LHCN-M2 (cell line): ENCODE measurements at places on chromosomes 7 and 10. TPM values are rescaled to one million over a fixed set of nuclear protein-coding genes. Genes with fewer than 3 reads are reported as not detected.

Gene PRKCQ
- total RNA-seq = not detected in 2 replicates

Gene MYOF
- total RNA-seq = 164 and 242 TPM in 2 replicates

Gene CC2D2B
- total RNA-seq = 0.11 and 0.71 TPM in 2 replicates

Gene LGI1
- not detected in 2 replicates for total RNA-seq

Gene AGR3
- not detected in 2 replicates for total RNA-seq

Gene PRF1
- total RNA-seq = not detected in 2 replicates

Gene FAM25A
- not detected in 2 replicates for total RNA-seq

Gene CCL26
- total RNA-seq = 3.9 TPM in 1 of 2 replicates, not detected in the other

Gene EBF3
- total RNA-seq = 41.7 and 45.2 TPM in 2 replicates

Gene ALKBH4
- total RNA-seq = 20.4 and 25.5 TPM in 2 replicates

Gene TMEM270
- total RNA-seq = not detected in 2 replicates

Gene TAF3
- 3.3 and 3.4 TPM in 2 replicates for total RNA-seq

Gene RGR
- not detected in 2 replicates for total RNA-seq

Gene PAXIP1
- 18.5 and 21.4 TPM in 2 replicates for total RNA-seq

Gene OR2A1
- total RNA-seq = not detected in 2 replicates

Gene PAX4
- total RNA-seq = not detected in 2 replicates

GRCh38 chr10:123741711-123742110 is 75.6 kb downstream of the GPR26 start:
- DNase-seq = no peak

- DNase-seq = no peak
Measured at GRCh38 chr10:106618646-106619045, 545.9 kb downstream of the SORCS1 start.

- DNase-seq = no peak
Measured at GRCh38 chr10:131818510-131819234, 82.1 kb upstream of the PPP2R2D start.

- no peak for DNase-seq
Measured at GRCh38 chr7:30263090-30263710, 21.2 kb upstream of the ZNRF2 start.

DNA sequence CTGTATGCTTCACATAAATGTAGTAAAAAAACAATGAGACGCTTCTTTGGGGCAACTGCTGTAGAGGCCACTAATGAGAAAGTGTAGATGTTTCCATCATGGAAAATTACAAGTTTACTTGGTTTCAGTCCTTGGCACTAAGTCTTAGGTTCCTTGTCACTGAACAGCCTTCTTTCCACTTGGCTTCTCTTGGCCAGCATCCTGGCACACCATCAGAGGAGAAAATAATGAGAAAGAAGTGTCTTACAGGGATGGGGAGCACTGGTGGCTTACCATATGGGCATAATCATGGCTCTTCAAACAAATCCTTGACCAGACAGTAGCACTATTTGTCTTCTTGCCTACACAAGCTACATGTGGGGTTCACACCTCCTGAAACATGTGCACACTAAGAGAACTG is 22.5 kb upstream of the SH3PXD2A start:
- DNase-seq = no peak

- DNase-seq = no peak
Measured at GRCh38 chr10:69505636-69506318, 54.5 kb downstream of the TSPAN15 start.

GRCh38 chr7:117565226-117565625 is 85.4 kb downstream of the CFTR start:
- no peak for DNase-seq

GRCh38 chr7:123292227-123292626 is 92.5 kb upstream of the SLC13A1 start:
- no peak for DNase-seq

GRCh38 chr10:73650537-73651331 is 5.1 kb downstream of the SYNPO2L start:
- peak; percentile 87 for DNase-seq

DNA sequence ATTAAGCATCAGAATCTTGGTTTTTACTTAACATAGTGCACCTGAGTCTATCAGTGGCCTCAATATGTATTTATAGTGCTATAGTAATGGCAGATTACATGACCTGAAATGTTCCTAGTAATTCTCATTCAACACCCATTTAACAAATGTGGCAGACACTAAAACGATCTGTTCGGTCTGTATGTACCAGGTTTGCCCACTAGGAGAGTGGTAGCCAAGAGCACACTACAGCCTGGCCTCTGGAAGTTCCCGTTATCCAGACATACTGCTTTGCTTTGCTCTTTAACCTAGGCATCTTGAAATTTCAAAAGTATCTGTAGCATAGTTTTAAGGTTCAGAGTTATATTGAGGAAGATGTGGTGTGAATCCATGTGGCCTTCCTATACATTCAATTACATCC is 395.7 kb upstream of the NRG3 start:
- no peak for DNase-seq

- no peak for DNase-seq
Measured at GRCh38 chr7:26584987-26585665, 279.3 kb downstream of the SKAP2 start.

GRCh38 chr10:15824498-15824897 is 35.8 kb downstream of the MINDY3 start:
- peak; percentile 11 for DNase-seq

GRCh38 chr7:32266932-32267475 is 196.8 kb upstream of the PDE1C start:
- DNase-seq = no peak

DNA sequence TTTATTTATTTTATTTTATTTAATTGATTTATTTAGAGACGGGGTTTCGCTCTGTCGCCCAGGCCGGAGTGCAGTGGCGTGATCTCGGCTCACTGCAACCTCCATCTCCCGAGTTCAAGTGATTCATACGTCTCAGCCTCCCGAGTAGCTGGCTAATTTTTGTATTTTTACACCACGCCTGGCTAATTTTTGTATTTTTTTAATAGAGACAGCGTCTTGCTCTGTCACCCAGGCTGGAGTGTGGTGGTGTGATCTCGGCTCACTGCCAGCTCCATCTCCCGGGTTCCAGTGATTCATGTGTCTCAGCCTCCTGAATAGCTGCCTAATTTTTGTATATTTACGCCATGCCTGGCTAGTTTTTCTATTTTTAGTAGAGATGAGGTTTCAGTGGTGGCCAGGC is 34.2 kb downstream of the AP5Z1 start:
- DNase-seq = no peak

- DNase-seq = no peak
Measured at GRCh38 chr10:62560201-62560819, 186.1 kb downstream of the ZNF365 start.

- DNase-seq = no peak
Measured at GRCh38 chr7:130383187-130383980, 3.1 kb downstream of the CPA1 start.

- DNase-seq = no peak
Measured at GRCh38 chr7:372546-372931, 82.6 kb downstream of the FOXL3 start.

DNA sequence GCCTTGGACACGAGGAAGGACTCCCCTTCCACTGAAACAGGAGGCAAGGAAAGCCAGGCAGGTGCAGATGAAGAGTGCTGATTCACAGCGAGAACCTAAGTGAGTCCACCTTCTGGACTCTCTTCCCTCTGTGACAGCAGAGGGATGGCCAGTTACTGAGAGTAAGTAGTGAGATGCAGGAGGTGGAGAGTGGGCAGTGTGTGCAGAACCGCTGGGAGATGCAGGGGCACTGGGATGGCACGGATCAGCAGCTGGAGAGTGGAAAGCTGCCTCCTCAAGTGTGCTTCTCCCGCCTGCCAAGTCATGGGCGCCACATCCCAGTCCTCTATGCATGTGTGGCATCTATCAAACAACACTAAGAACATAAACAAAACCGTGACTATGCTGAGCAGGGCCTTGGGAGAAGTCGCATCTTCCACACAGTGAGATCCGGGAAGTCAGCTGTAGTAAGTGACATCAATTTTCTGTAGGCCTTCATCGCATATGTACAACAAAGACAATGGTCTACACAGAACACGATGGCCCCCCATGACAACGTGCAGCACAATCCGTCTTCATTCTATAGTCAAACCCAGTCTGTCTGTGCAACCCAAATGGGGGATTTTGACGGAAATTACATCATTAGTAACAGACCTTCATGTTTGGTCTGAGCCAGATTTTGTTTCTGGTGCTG is 217.4 kb upstream of the KLF14 start:
- no peak for DNase-seq

- DNase-seq = peak; percentile 86
Measured at GRCh38 chr7:94655848-94656657, at the start of gene SGCE. Gene SGCE, minus strand, starts transcription at chr7:94656133. Its CDS starts 35 bp downstream, at chr7:94656098.

DNA sequence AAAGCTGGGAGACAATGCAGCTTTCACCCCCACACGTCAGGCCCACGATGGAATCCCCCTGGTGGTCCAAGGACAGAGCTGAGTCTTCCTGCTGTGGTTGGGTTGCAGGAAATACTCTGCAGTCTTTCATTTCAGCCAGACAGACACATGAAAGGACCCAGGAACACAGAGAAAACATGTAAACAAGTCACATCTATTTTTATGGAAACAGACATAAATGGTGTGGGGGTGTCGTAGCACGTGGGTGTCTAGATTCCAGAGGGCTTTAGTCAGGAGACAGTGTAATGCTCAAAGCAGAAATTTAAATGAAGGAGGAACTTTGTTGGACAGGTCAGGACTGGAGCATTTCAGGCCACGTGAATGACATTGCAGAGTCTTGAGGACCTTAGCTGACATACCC is 444.6 kb downstream of the SUGCT start:
- DNase-seq = no peak

GRCh38 chr10:86349474-86349873 is 17.1 kb downstream of the GRID1 start:
- DNase-seq = peak; percentile 8

DNA sequence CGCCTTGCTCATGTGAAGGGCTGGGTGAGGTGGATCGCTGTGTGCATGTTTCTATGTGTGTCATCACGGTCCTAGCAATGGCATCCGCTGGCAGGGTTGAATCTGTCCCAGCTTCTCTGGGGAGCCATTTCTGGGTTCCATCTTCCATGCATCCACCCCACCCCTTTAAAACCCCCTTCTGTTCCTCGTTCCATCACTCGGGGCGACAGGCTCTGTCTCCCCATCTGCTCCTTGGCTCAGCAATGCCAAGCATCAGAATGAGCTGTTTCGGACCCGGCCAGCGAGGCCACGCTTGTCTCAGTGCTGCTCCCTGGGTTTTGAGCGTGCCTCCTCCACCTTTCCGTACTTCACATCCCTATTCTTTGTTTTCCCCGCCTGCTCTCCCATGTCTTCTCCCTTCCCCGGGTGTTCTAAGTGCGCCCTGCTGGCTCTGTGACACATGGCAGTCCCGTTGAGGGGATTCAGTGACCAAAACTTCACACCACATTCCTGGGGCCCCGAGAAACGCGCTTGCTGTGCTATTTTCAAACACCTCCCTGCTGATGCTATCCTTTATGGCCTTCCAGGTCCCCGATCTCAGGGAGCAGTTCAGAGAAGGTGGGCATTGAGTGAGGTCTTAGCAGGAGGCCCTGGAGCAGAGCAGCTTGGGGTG is 554.1 kb upstream of the FOXK1 start:
- no peak for DNase-seq

GRCh38 chr7:140570120-140570519 is 70.5 kb downstream of the DENND2A start:
- no peak for DNase-seq

DNA sequence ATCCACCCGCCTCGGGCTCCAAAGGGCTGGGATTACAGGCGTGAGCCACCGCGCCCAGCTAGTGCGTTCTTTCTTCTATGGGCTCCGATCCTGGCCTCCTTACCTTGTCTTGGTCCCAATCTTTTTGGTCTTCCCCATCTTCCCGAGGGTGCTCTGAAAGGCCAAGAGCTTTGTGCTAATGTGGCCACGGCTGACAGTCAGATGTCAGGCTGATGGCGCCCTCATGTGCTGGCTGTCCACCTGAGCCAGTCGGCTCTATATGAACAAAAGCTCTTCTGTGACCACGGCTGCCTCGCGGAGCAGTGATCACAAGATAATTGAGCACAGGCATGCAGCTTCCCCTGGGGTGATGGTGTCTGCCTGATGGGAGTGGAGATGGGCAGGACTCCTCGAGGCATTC is 11.0 kb upstream of the AHCYL2 start:
- no peak for DNase-seq

GRCh38 chr7:5214641-5215040 is 24.6 kb downstream of the WIPI2 start:
- no peak for DNase-seq

GRCh38 chr10:6956562-6956961 is 376.5 kb upstream of the PRKCQ start:
- DNase-seq = no peak

GRCh38 chr10:48541144-48541795 is 63.6 kb downstream of the ARHGAP22 start:
- DNase-seq = no peak

- DNase-seq = no peak
Measured at GRCh38 chr7:108165723-108166122, 35.6 kb upstream of the LAMB4 start.

GRCh38 chr10:11704092-11704491 is 38.1 kb upstream of the ECHDC3 start:
- DNase-seq = no peak

DNA sequence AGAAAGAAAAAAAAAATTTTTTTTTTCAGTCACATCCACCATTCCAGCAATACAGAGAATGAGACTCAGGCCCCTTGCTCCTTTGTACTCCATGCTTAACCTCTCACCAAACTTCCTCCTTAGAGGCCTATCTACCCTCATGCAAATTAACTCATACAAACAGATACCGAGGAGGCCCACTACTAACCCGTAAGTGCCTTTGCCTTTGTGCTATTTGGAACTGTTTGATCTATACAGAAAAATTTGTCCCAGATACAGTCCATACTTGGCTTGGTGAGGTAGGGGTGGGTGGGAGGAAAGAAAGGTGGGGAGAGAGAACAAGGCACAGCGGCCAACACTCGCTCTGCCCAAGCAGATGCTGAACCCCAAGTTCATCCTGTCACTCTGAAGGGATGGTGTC is 87.8 kb upstream of the DUSP5 start:
- no peak for DNase-seq

DNA sequence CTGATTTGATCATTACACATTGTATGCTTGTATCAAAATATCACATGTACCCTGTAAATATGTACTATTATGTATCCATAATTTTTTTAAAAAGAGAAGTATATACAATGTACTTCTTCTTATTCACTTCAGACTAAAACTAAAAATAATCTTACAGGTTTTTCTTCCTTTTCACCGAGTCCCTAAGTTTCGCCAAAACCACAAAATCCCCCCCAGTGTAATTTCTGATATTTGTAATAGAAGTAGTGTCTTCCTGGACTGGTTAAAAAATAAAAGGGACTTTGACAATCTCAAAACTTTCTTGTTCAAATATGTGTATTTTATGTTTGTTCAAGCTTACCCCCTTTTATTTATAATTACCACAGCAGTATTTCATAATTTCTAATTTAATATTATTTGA is 23.9 kb downstream of the EPC1 start:
- no peak for DNase-seq
